SK-N-SH treated with all-trans-retinoic acid at 6 μM for 48 hours (cell line): ENCODE measurements at places on chromosomes 1 and 21.

GRCh38 chr1:201813226-201813625 is 15.7 kb upstream of the IPO9 start:
- ATAC-seq, result no peak

GRCh38 chr1:145827966-145828365 is 4.0 kb downstream of the POLR3C start:
- ATAC-seq, result no peak

DNA sequence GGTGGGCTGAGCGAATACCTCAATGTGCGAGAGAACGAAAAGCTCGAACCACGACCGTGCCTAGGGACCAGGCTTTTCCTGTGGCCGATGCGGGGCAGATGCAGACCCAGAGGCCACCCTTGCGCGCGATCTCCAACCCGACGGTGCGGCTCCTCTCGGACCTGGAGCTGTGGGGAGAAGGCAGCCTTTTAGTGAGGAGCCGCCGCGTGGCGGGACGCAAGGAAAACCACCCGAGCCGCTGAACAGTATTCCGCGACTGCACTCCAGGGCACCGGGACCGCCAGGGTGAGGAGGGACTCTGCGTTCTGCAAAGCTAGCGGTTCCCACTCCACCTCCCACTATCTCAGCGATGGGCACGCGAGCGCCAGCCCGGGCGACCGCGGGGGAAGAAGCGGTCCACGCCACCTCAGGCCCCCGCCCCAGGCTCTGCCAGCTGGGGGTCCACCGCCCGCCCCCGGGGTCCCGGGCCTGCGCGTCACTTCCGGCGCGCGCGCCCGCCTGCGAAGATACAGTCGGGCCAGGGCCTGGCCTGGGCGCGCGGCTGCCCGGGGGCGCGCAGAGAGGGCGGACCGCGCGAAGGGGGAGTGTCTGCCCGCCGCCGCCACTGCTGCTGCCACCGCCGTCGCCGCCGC is 66.5 kb upstream of the PRKACB start:
- ATAC-seq, result peak; percentile 89

DNA sequence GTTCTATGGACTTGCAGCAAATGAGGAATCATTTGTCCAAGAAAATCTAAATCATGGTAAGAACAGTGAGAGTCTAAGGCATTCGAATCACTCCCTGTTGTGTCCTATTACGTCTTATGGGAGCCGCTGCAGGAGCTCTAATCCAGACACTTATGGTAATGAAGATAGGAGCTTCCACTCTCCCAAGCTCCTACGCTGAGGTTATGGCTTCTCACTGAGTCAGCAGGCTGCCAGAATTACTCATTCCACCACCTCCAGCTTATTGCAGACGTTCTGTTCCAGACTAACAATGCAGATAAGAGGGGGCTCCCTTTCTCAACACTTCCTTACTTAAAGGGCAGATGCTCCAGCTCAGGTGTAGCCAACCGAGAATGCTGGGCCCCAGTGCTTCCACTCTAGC is 212.6 kb downstream of the GREM2 start:
- peak; percentile 84 for ATAC-seq

DNA sequence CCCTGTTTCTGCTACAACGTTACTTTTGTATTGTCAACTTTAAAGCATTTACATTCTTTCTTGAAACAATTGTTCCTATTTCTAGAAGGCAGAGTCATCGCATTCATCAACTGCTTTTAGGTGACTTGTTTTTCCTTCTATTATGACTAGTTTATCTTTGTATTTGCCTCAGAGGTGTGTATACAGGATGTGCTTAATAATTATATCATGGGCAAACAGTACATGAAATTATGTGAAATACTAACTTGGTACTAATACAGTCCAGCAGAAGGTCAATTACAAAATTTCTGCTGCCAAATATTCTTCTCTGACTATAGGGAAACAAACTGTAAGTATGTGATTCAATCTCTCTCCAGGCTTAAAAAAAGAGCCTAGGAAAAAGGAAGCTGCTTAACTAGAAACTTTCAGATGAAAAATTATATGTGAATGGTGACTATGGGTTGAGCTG is 101.6 kb downstream of the C4BPA start:
- peak; percentile 11; the same call in 2 of the 3 replicates for ATAC-seq

GRCh38 chr1:29628190-29628589 is 391.9 kb downstream of the PTPRU start:
- ATAC-seq, result no peak
